Endothelial cell of coronary artery (primary cell): ENCODE measurements at places on chromosomes 4 and X. TPM values are rescaled to one million over a fixed set of nuclear protein-coding genes. Genes with fewer than 3 reads are reported as not detected.

TACR3 gene
- total RNA-seq: under 0.01 TPM in 1 of 2 replicates, not detected in the other

DDX53 gene
- not detected in 2 replicates for total RNA-seq

STEEP1 gene
- 34.4 and 41.8 TPM in 2 replicates for total RNA-seq

GIMD1 gene
- not detected in 2 replicates for total RNA-seq

COL4A6 gene
- total RNA-seq: 3.5 and 10.0 TPM in 2 replicates

IGSF1 gene
- total RNA-seq: under 0.01 and 0.09 TPM in 2 replicates
